ENCODE measurements at places on chromosomes 4 and X.

DNA sequence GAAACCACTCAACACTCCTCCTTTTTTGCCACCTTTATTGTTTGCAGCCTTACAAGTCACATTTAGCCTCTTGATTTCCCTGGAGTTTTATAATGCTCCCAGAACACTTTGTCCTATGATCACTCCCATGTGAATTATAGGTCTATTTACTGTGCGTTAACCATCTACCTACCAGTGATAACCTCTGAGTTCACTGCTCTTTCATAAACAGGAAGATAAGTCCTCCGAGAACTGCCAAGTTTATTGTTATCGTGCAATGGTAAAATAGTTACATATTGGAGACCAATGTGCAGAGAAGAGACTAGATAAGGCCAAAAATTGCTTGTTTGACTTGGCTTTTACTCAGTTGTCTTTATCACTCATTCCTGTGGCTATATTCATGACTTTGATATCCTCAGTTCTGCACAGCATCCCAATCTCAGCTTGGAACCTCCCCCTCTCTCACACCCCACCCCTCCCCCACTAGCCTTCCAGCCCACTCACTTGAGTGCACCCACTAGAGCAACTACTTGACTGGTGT is 12.9 kb upstream of the NUDT9 start:
- no peak for DNase-seq
- no peaks in the 10 kb centered on the region for H3K36me3 ChIP-seq
- no peaks in the 10 kb centered on the region for H3K27me3 ChIP-seq
- H3K27ac ChIP-seq = no peak overlapping the region

GRCh38 chr4:113784497-113785250 is 23.1 kb upstream of the CAMK2D start:
- DNase-seq = no peak
- H3K36me3 ChIP-seq = no peaks in the 10 kb centered on the region
- no peaks in the 10 kb centered on the region for H3K27me3 ChIP-seq
- H3K27ac ChIP-seq = no peak overlapping the region
- H3K4me1 ChIP-seq = no peaks in the 10 kb centered on the region

- no peaks in the 10 kb centered on the region for H3K27me3 ChIP-seq
- H3K36me3 ChIP-seq = no peaks in the 10 kb centered on the region
- no peaks in the 10 kb centered on the region for H3K4me1 ChIP-seq
- no peak overlapping the region for H3K4me3 ChIP-seq
Observed at GRCh38 chr4:153318696-153319320, 25.7 kb upstream of the MND1 start.

GRCh38 chrX:39477031-39477761 is 620.6 kb downstream of the BCOR start:
- no peak for DNase-seq

DNA sequence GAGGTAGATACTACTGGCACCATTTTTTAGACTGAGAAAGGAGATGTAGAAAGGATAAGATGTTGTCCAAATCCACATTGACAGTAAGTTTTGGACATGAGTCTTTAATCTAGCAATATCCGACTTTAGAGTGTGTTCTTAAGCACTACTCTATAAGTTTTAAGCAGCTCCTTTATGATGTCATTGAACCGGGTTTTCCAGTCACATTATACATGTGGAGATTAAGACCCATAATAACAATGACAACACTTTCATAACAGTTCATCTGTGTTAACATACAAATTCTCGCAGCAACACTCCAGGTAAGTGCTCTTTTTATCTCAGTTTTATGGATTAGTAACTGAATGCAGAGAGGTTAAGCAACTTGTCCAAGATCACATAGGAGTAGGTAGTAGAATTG is 30.3 kb upstream of the CXCL8 start:
- no peaks in the 10 kb centered on the region for H3K4me1 ChIP-seq
- no peak for DNase-seq
- no peaks in the 10 kb centered on the region for H3K36me3 ChIP-seq

GRCh38 chr4:75831856-75832405 is 70.3 kb downstream of the PPEF2 start:
- DNase-seq = no peak
- no peaks in the 10 kb centered on the region for H3K27me3 ChIP-seq
- no peak overlapping the region for H3K4me3 ChIP-seq
- H3K4me1 ChIP-seq = no peaks in the 10 kb centered on the region
- no peak overlapping the region for H3K27ac ChIP-seq
- no peaks in the 10 kb centered on the region for H3K36me3 ChIP-seq

GRCh38 chr4:1400191-1400805 is 5.9 kb downstream of the NKX1-1 start:
- no peaks in the 10 kb centered on the region for H3K36me3 ChIP-seq
- H3K4me1 ChIP-seq = peaks cover 6% of the 10 kb centered on the region
- peaks cover 61% of the 10 kb centered on the region for H3K27me3 ChIP-seq

DNA sequence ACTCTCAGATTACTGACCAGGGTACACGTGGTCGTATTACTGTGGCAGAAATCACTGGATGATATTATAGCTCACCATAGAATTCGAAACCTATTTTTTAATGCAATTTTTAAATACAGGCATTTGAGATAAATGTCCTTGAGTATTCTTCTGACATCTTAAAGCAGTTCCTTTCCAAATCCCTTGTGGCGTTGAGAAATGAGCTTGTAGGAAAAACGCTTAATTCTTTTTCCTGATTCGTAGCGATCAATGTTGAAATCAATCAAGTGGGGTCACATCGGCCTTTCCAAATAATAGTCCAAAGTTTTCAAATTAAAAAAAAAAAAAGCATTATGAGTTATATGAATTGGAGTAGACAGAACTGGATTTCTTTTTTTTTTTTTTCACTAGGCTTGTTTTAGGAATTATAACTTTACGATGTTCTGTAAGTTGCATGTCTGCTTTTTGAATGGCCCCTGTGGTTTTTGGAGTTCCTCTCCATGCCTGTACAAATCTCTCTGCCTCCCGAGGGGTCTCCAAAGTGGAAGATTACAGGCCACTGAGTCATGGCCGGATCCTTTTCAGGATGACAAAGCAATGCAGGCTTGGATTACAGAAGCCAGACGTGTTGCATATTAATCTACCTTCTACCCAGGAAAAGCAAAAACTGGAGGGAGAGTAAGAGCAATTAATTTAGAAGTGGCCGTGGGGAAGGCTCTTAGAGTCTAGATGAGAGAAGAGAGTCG is 226.1 kb downstream of the SHOX start:
- DNase-seq = no peak
- H3K27me3 ChIP-seq = no peaks in the 10 kb centered on the region
- H3K36me3 ChIP-seq = no peaks in the 10 kb centered on the region
- H3K4me3 ChIP-seq = no peak overlapping the region
- H3K27ac ChIP-seq = no peak overlapping the region

- DNase-seq = no peak
- H3K27ac ChIP-seq = no peak overlapping the region
- H3K27me3 ChIP-seq = no peaks in the 10 kb centered on the region
- no peaks in the 10 kb centered on the region for H3K4me1 ChIP-seq
- H3K4me3 ChIP-seq = no peak overlapping the region
- no peaks in the 10 kb centered on the region for H3K36me3 ChIP-seq
Observed at GRCh38 chr4:46894826-46895225, 14.2 kb downstream of the COX7B2 start.

- no peaks in the 10 kb centered on the region for H3K4me1 ChIP-seq
- H3K4me3 ChIP-seq = no peak overlapping the region
Observed at GRCh38 chrX:77628294-77629025, 157.6 kb downstream of the ATRX start.

GRCh38 chrX:15952212-15952611 is 97.6 kb upstream of the AP1S2 start:
- no peak overlapping the region for H3K4me3 ChIP-seq
- H3K27me3 ChIP-seq = no peaks in the 10 kb centered on the region
- H3K4me1 ChIP-seq = no peaks in the 10 kb centered on the region
- no peaks in the 10 kb centered on the region for H3K36me3 ChIP-seq
- no peak for DNase-seq
- H3K27ac ChIP-seq = no peak overlapping the region

DNA sequence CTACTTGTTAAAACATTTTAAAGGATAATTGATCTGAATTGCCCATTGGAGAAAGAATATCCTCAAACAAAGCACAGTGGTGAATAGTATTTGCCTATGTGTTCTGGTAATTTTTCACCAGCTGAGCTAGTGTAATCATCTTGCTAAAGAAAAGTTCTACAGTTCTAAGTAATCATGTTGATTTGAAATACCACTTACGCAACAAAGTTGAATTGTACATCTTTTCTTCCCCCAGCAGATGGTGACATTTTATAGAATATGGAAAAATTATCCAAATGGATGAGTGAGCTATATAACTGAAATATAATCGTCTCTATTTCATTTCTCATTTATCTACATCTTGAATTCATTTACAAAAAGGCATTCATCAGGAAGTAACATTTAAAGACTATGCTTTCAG is 9.7 kb upstream of the ZNF674 start:
- H3K4me3 ChIP-seq = no peak overlapping the region
- no peak overlapping the region for H3K27ac ChIP-seq
- H3K27me3 ChIP-seq = no peaks in the 10 kb centered on the region
- DNase-seq = no peak
- no peaks in the 10 kb centered on the region for H3K4me1 ChIP-seq
- H3K36me3 ChIP-seq = no peaks in the 10 kb centered on the region

DNA sequence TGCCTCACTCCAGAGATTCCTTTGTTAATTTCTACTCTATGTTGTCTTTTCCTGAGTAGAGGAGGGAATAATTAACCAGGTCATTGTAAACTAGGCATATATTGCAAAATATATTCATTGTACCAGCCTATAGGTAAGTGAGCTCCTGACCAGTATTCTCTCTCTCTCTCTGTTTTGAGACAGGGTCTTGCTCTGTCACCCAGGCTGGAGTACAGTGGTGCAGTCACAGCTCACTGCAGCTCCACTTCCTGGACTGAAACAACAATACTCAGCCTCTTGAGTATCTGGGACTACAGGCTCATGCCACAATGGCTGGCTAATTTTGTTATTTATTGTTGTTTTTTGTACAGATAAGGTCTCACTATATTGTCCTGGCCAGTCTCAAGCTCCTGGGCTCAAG is 198.3 kb downstream of the ARAP2 start:
- H3K4me1 ChIP-seq = no peaks in the 10 kb centered on the region
- no peaks in the 10 kb centered on the region for H3K36me3 ChIP-seq
- H3K4me3 ChIP-seq = no peak overlapping the region
- H3K27ac ChIP-seq = no peak overlapping the region
- H3K27me3 ChIP-seq = no peaks in the 10 kb centered on the region
- no peak for DNase-seq

DNA sequence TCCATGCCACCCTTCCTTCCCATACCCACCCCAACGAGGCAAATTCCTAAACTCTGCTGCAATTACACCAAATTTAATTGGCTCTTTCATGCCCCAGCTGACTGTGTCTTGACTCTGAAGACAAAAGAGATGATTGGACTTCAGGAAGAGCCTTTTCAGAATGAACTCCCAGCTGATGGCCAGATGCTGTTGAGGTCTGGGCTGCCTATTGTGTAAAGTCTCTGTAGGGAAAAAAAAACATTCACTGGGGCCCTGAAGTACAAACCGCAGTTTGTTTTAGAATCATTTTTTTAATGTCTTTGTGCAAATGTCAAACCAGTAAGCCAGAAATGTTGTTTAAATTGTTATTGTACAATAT is 174.8 kb downstream of the HHIP start:
- DNase-seq = no peak
- H3K27ac ChIP-seq = no peak overlapping the region
- H3K4me1 ChIP-seq = no peaks in the 10 kb centered on the region
- no peak overlapping the region for H3K4me3 ChIP-seq

DNA sequence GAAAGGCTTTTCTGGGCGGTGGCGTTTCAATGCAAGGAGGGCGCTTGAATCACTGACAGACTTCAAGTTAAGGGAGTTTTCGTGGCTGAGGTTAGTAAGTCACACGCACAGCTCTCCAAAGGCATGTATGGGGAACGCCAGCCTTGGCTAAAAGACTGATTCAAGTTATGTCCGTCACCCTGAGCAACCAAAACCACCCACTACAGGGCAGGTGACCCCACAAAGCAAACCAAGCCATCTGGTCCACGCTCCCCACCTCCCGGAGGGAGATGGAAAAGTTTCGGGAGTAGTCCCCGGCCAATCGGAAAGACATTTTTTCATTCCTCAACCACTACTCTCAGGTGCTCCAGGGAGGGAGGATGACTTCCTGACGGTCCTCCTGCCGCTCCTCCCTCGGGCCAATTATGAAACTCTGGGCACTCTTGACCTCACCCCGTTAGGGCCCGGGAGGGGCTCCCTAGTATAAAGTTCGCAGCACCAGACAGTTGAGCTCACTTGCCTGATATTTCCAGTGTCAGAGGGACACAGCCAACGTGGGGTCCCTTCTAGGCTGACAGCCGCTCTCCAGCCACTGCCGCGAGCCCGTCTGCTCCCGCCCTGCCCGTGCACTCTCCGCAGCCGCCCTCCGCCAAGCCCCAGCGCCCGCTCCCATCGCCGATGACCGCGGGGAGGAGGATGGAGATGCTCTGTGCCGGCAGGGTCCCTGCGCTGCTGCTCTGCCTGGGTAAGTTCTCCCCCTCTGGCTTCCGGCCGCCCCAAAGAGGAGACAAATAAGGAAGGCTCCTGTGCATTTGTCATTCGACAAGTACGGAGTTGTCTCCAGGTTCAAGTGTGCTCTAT is at the start of gene EREG:
Gene EREG, plus strand, starts transcription at position 494 of the 840 bp plus-strand sequence. Its CDS starts 164 bp downstream, at position 658.
- no peaks in the 10 kb centered on the region for H3K4me1 ChIP-seq
- no peaks in the 10 kb centered on the region for H3K27me3 ChIP-seq
- no peaks in the 10 kb centered on the region for H3K36me3 ChIP-seq
- H3K27ac ChIP-seq = no peak within 1 kb of the TSS
- DNase-seq = no peak

DNA sequence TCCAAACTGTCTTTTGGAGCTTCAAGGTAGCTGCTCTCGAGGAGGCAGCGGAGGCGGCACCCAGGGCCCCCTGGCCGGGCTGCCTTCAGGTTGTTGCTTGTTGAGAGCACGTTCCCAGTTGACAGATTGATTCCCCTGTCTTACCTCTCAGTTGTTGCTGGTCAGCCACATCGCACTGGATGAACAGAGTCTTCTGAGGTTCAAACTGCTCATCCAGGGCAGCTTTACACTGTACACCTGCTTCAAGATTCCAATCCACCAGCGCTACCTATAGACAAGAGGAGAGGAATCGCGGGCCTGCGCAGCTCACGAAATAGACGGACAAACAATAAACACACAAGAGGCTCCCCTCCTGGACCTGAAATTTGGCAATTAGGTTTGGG is 497 bp downstream of the HPGD start:
- peak overlapping the region; percentile 44 for H3K27ac ChIP-seq
- DNase-seq = peak; percentile 40
- H3K27me3 ChIP-seq = no peaks in the 10 kb centered on the region

DNA sequence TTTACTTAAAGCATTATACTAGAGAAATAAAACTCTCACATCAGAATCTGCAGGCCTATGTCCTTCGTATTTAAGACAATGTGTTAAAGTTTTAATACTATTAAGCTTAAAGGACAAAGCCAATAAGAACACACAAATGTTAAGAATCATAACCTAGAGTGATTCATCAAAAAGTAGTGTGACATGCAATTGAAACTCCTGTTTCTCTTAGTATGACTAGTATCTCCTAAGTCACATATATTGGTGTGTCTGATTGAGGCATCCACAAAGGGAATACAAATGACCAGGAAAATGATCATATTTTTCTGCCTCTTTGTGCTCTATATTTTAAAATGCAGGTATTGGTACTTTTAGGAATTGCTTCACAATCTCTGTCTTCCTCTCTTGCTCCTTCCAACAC is 23.8 kb downstream of the GPRASP3 start:
- H3K27me3 ChIP-seq = no peaks in the 10 kb centered on the region
- no peak for DNase-seq
- H3K4me3 ChIP-seq = no peak overlapping the region
- H3K27ac ChIP-seq = no peak overlapping the region
- H3K36me3 ChIP-seq = no peaks in the 10 kb centered on the region
- H3K4me1 ChIP-seq = no peaks in the 10 kb centered on the region

GRCh38 chrX:147739196-147739595 is 172.5 kb upstream of the FMR1 start:
- no peak overlapping the region for H3K27ac ChIP-seq
- no peak for DNase-seq
- H3K4me1 ChIP-seq = no peaks in the 10 kb centered on the region
- H3K36me3 ChIP-seq = no peaks in the 10 kb centered on the region
- no peak overlapping the region for H3K4me3 ChIP-seq
- H3K27me3 ChIP-seq = no peaks in the 10 kb centered on the region

All from prostate gland (tissue), 2 donors.